ENCODE measurements at places on chromosomes 5 and 9.

GRCh38 chr9:131475111-131475955 lies 27.4 kb upstream of the POMT1 start:
- no peak for DNase-seq

DNA sequence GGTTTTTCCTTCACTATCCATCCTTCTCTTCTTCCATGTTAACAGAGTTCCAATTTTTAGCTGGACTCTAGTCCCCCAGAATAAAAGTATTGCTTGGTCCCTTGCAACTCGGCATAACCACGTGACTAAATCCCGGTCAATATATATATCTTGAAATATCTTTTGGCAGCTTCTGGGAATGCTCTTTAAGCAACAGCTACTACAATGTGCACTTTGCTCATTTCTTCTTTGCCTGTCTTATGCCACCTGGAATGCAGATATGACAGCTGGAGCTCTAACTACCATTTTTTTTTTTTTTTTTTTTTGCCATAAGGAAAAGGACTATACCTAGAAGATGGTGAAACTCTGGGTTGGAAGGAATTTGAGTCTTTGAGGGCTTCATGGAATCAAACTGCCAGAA lies 82.6 kb downstream of the GCNT4 start:
- DNase-seq = no peak

GRCh38 chr5:133952729-133953567 lies 15.5 kb downstream of the C5orf15 start:
- no peak for DNase-seq

DNA sequence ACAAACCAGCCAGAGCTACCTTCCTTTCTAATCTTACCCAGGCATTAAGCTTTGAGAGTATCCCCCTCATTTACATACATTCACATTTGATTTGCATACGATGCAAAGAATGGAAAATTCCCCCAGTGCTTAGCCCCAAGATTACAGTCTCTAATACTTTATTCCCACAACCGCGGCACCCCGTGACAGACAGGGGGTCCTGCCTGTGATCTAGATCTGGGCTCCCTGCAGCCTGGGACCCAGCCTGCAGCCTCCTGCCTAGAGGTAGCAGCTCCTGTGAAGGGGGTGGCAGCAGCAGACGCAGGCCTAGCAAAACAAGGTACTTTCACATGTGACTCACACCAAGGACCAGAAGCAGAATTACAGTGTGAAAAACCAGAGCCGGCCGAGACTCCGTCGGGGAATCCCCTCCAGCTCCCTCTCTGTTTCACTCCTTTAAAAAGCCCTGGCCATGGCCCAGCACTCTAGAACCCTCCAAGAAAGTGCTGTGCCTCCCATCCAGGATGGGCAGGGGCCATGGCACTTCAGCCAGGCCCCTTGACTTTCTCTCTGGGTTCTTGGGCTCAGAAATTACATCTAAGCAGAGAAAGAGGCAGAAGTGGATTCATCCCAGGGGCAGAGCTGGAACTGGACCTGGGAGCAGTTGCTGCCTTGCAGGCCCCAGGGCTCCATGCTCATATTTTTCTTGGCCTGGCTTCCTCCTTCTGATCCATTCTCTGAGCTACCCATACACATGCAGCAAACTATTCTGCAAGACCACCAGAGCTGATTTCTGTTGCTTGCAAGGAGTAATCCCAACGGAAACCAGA lies 14.0 kb upstream of the TCF7 start:
- peak; percentile 83 for DNase-seq

- DNase-seq = no peak
These were observed 9.8 kb upstream of the CPLX2 start for GRCh38 chr5:175861337-175862130.

GRCh38 chr5:157076558-157076957 lies 17.6 kb upstream of the HAVCR1 start:
- DNase-seq = no peak

GRCh38 chr5:148799737-148800527 lies 26.5 kb upstream of the ADRB2 start:
- no peak for DNase-seq

DNA sequence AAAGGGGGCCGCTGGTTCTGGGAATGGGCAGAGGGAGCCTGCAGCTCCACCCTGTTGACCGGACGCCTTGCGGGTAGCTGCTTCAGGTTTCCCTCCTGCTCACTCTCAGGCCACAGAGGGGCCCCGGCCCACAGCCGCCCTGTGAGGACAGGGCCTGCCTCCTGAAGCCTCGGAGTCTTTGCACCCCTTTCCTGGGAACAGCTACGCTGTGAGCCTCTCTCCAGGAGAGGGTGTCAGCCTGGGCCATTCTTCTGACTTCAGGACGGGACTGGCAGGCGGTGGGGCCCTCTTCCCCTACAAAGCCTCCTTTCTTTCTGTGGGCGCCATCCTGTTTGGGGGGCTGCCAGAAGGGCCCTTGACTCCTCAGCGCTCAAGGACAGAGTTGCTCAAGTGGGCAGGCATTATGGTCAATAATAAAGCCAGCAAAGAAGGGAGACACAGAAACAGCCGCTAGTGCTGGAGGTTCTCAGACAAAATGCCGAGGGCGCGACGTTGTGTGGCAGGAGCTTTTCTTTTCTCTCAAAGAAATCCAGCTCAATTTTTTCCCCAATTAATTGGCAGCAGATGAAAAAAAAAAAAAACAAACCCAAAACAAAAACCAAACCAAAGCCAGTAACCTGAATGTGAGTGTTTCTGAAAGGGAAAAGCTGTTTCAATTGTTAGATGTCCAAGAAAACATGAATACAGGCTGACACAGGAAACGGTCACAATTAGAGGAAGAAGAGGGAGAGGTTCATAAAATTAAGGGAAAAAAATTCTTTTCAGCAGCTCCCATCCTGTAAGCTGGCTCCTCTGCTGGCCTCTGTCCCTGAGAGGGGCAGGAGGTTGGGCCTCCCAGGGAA lies 12.8 kb upstream of the SLC25A51 start:
- DNase-seq = no peak

- DNase-seq = no peak
These were observed 30.7 kb upstream of the TENT2 start for GRCh38 chr5:79581535-79581934.
